ENCODE measurements at places on chromosomes 7 and 10. TPM values are rescaled to one million over a fixed set of nuclear protein-coding genes. Genes with fewer than 3 reads are reported as not detected.

DNA sequence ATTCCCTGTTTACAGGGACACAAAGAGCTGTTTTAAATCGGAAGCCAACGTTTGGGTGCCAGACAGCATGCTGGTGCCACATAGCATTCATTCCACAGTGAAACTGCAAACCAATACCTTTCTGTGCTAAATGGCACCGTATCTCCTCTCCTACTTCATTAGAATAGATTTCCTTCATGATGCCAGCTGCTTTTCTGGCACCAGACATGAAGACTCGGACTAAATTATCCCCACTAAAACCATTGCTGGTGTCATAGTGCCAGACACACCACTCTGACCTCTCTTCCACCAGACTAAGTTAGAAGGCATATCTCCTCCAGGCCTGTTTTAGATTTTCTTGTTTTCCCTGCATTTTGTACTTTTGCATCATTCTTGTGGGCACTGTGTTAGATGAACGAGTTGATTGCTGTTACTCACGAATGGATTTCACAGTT is 155.1 kb downstream of the ETV1 start:
- no peak for DNase-seq

DNA sequence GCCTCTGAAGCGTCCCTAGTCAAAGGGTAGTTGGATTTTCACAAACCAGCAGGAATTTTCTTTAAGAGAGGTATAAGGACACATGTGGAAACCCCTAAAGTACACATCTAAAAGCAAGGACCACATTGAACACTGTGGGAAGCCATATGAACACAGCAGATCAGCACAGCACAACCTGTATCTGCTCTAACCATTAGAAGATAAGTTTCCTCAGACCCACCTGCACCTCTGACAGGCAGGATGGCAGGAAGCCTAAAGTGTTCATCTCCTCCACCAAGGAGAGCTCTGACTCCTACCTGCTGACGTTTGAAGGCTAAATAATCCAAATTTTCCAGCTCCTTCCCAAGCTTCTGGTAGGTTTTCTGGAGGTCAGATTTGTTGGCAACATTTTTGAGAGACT is 174.4 kb downstream of the CTNNA3 start:
- DNase-seq, result no peak

- no peak for DNase-seq
Measured at GRCh38 chr10:102163342-102163989, 11.3 kb downstream of the NOLC1 start.

GRCh38 chr7:106177738-106178592 is 65.9 kb upstream of the SYPL1 start:
- no peak for DNase-seq

DNA sequence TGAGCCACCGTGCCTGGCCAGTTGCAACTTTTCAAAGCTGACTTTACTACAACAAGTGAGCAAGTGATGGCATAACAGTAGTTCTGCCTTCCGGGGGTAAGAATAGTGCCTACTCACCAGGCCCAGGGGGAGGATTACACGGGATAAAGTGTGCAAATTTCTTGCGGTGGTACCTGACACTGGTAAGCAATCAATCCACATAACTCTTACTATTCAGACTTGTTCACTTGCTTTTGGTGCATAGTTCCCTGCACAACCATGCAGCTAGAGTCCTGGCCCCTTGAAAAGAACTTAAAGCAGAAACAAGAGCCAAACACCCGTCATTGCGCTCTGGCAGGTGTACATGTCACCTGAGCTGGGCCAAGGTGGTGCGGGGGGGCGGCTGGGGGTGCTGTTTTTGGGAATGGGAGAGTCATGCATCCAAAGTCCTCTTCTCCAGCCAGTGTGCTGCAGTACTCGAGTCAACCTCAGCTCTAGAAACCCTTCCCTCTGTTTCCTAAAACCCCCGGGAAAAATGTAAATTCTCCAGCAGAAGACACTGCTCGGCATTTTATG is 5.4 kb upstream of the COBL start:
- no peak for DNase-seq

DNA sequence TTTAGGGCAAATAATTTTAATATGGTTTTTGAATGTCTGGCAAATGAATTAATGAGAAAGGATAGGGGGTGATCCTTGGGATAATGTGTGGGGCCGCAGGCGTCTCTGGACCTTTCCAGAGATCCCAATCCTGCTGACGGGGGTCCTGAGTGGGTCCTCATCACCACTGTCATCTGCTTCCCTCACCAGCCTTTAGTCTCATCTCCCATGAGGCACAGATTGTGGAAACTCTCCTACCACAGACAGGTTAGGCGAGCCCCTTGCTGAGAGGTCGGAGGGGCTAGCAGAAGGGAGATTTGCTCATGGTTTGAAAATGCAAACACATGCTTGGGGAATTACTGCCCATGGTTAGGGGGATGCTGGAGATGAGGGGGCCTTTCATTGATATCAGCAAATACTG is 484.6 kb downstream of the RPS24 start:
- no peak for DNase-seq

DNA sequence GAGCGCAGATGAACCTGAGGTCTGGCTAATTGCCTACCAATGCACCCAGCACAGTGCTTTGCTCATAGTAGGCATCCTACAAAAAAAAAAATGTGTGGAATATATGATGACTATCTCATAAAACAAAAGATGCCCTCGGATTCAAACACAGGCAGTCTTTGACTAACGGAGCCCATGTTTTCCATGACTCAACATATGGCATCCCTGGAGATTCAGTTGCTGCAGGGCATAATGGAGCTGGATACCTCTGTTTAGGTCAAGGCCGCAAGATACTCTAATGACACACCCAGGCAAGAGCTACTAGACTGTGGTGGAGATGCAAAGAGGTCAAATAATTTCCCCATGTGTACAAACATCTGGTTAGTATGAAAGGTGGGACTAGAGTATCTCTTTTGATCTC is 16.3 kb downstream of the CUBN start:
- DNase-seq, result no peak

DNA sequence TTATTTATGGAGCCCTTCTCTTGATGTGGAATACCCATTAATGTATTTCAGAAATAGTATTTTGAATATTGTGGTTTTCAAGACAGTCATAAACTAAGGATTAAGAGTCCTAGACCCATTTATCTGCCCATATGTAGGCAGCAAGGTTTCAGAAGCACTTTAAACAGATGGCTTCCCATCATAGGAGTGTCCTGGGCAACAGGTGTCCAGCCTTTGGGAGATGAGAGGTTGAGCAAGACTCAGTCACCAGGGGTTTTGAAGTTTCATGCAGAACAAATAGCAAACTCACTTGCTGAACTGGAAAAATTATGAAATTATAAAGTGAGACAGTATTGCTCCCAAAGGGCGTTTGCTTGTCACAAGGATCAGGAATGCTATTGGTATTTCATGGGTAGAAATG is 192.9 kb upstream of the CSTF2T start:
- DNase-seq, result no peak

- no peak for DNase-seq
Measured at GRCh38 chr7:25272265-25272664, 44.0 kb upstream of the NPVF start.

DNA sequence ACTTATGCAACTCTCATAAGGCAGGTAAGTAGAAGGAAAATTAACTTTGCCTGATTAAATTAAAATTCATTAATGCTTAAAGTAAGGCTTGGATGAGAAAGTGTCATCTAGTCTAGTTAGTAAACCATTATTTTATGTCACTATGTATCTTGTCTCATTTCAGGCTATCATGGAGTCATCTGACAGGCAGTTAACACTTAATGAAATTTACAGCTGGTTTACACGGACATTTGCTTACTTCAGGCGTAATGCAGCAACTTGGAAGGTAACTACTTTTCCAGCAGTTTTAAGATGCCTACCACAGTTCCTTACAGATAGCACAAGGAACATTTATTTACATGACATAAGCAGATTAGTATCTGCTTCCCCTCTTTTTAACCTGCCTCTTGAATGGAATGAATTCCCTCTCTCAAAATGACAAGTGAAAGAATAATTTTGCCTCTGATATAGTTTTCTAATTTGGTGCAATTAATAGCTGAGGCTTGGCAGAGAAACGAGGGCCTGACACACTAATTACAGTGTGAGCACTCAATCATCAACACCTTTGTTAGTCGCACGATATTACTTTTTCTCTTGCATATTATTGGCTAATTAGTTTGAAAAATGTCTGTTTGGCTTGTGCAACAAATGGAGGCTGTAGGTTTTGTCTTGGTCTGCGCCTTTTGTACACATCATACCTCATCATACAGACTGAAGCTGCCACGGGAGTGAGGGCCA is 245.0 kb downstream of the FOXP2 start:
- DNase-seq, result no peak

- DNase-seq, result no peak
Measured at GRCh38 chr10:110423650-110424049, 74.1 kb upstream of the DUSP5 start.

GRCh38 chr7:119090851-119091250 is 866.3 kb downstream of the ANKRD7 start:
- no peak for DNase-seq

DNA sequence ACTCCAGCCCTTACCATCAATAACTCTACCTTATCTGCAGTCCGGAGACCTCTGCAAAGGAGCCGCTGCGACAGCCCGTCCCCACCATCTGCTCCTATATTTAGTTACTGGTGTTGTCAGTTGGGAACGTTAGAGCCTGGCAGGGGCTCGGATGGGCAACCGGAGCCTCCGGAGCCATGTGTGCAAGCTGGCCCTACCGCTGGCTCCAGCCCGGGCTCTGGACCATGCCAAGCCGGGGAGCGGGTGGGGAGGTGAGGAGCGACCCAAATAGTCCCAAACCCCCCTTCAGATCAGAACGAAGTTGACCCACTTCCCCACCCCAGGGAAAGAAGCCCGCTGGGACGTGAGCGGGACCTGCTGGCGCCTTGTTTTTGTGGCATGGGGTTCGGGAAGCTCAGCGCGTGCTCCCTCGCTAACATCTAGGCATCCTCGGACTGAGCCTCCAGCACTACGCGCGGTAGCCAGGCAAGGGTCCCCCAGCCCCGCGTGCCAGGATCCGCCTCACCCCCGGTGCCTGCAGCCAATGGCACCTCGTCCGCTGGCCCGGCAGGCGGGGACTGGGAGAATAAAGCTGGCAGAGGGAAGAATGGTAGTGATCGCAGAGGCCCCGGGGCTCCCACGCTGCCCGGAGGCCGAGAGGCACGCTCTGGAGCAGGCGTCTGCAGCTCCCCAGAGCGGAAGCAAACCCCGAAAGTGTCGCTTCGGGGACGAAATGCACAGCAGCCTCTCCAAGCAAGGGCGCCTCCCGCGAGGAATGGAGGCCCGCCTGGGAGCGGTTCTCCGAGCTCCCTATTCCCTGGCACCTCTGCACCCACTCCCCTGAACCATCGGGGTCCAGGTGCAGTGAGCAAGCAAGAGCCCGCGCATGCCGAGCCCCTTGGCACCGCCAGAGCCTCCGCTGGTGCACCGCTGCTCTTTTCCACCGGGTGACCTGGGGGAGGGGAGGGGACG is 679 bp downstream of the LRRC20 start:
- DNase-seq, result peak; percentile 37

GRCh38 chr10:97002670-97003069 is 170.6 kb downstream of the LCOR start:
- DNase-seq, result no peak

DNA sequence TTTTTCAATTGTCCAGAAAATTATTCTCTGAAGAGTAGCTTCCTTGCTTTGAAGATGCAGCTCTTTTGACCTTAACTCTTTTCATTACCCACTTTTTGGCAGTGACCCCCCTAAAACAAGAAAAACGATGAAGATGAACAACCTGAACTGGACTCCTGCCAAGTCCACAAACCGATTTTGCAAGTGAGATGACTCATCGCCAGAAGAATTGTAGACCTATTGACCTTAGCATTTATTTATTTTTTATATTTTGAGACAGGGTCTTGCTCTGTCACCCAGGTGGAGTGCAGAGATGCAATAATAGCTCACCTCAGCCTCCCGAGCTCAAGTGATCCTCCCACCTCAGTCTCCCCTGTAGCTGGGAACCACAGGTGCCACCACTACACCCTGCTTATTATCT is 859.2 kb downstream of the GATA3 start:
- DNase-seq, result no peak

DNA sequence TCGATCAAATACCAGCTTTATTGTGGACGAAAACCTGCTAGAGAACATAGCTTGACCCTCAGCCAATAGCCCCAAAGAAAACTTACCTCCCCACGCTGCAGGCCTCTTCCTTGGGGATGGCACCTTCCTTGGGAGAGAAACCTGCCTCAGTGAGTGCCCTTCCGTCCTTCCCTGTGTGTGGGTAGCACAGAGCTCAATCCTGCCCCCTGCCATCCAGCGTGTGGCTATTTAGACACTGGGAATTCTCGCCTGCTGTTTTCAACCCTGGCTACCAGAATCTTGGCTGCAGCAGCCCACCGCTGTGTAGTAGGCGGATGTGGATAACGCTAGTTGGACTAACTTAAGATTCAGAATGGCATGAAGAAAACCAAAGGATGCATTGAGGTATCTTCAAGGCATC is 238.2 kb downstream of the TEX36 start:
- DNase-seq, result no peak

DNA sequence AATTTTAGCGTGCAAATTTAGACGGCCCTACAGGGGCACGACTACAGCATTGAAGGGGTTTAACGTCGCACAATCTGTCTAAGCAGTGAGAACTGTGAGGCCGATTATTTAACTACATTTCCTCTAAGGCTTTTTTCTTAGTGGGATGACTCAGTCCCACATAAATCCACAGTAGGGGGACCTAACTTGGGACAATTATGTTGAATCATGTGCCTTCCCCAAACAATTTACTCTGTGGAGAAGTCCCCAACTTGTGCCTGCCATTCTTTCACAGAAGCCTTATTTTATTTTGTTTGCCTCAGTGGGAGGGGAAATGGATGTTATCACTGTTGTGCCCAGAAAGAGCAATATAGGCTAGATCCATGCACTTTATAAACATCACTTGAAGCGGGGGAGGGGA is 80.3 kb upstream of the CDCA7L start:
- DNase-seq, result no peak

- DNase-seq, result no peak
Measured at GRCh38 chr10:110350812-110351211, 46.1 kb upstream of the SMNDC1 start.

The CCDC7 gene
- total RNA-seq, result 7.1 TPM

The ADAM12 gene
- total RNA-seq, result 1.2 TPM

The SPDYE11 gene
- not detected for total RNA-seq

The PNLIPRP1 gene
- total RNA-seq, result not detected

The SPDYE1 gene
- total RNA-seq, result not detected

The MYO3A gene
- total RNA-seq, result not detected

The CCDC126 gene
- total RNA-seq, result 8.5 TPM

The KLHDC10 gene
- 14.9 TPM for total RNA-seq

Data from activated naive CD4-positive, alpha-beta T cell treated with anti-CD3 and anti-CD28 coated beads, Interleukin-2, amount 50 U/mL, for 72 hours (primary cell).